Sigmoid colon (tissue), 7 donors: ENCODE measurements at places on chromosomes 6 and 20. TPM values are rescaled to one million over a fixed set of nuclear protein-coding genes. Genes with fewer than 3 reads are reported as not detected.

DNA sequence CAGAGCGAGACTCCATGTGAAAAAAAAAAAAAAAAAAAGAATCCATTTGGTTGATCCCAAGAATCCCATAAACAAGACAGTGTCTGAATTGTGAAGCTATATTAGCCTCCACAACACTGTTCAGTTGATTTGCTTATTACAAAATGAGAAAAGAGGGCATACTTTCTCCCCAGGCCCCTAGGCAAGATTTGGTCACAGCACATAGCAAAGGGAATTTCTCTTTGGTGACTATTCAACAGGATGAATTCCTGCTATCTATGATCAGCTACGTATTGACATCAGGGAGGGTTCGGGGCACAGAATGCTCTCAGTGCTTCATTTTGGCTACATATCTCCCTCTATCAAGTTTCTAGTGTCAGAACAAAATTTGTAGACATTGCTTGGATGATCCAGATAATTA, 20.2 kb upstream of the SLC22A3 start:
- no peak for DNase-seq

Gene GJA1
- total RNA-seq = 15.0 TPM

- no peak for DNase-seq
Observed at GRCh38 chr6:54114991-54115390, 3.7 kb downstream of the MLIP start.

GRCh38 chr6:94698773-94699172, 878.6 kb upstream of the MANEA start:
- DNase-seq = no peak

DNA sequence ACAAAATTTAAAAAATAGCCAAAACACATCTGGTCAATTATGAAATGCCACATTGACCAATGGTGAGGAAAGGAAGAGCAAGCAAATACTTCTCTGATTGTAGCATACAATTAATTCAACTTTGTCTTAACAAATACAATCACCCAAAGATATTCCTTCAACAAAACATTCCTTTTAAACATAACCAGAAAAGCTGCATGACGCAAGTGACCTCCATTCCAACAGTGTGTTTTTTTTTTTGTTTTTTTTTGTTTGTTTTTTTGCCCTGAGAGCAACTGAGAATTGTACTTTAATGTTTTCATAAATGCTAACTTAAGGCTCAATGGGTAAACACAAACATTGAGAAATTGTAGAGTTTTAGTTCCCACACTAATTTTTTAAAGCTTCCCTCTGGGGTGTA, 184.4 kb downstream of the PTPRK start:
- no peak for DNase-seq

Gene DAAM2
- 23.2 TPM for total RNA-seq

DNA sequence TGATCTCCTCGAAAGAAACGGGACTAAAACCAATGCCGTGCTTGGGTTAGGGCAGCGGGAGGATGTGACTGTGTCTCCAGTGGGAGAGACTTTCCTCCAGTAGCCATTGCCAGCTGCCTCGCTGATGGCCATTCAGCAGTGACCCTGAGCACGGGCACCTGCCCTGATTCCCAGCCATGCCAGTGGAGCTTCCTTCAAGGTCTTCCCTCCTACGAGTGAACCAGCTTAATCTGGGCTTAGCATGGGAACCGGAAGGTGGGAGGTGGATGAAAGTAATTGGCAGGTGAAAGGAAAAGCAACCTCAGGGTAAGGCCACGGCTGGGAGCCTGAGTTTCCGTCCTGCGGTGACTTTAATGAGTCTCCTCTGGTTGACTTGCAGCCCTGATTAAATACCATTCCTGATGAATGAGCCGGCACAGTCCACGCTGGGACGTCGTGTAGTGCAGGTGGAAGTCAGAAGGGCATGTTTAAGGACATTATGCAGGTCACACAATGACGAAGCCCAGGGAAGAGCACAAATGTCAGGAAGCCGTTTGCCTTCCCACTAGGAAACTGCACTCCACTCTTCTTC, 813.5 kb downstream of the QKI start:
- DNase-seq = no peak

Gene DBNDD2
- total RNA-seq = 103 TPM

GRCh38 chr6:109010705-109011102, 83.9 kb downstream of the SESN1 start:
- DNase-seq = no peak

Gene STMND1
- 0.27 TPM for total RNA-seq

GRCh38 chr6:113320653-113321052, 536.5 kb upstream of the MARCKS start:
- DNase-seq = no peak

DNA sequence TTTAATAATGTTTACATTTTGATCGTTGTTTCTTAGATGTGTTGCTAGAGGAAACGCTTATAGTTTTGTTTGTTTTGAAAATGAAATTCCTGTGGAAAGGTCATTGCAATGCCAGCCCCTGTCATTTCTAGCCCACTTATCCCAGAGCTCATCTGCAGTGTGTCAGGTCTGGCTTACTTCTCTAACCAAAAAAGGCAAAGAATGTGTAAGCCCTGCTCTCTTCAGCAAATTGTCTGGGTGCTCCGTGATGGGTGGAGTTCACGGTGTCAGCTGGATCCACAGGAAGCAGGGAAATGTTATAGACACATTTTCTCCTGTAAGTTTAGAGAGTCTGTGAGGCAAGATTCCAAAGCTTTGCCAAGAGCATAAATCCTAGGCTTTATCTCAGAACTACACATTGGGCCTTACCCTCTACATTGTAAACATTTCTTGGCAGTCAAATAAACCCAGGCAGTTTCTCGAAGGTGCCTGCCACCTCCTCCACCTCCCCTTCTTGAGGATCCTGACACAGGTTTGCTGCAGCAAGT, 50.9 kb downstream of the RPRD1B start:
- no peak for DNase-seq

DNA sequence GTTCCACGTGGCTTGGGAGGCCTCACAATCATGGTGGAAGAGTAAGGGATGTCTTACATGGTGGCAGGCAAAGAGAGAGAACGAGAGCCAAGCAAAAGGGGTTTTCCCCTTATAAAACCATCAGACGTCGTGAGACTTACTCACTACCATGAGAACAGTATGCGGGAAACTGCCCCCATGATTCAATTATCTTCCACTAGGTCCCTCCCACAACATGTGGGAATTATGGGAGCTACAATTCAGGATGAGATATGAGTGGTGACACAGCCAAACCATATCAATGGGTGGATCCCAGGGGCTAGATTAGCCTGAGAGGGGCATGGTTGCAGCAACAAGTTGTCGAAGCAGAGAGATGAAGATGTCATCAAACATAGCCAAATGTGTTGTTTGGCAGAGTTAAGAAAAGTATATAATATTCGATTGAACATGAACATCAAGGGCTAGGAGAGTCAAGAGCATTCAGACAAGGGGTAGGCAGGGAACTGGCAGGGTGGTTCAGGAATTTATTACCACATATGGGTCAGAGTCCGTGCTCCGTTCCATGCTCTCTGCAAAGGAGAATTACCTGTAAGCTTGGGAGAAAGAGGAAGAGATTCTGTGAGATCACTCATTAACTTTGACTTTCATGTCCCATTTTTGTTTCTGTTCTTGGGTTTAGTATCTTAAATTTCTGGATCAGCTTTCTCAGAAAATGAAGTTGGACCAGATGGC, 98.8 kb downstream of the CCDC170 start:
- DNase-seq = no peak

Gene KCNK16
- not detected for total RNA-seq

Gene RFX6
- total RNA-seq = not detected

Gene C6orf163
- 2.9 TPM for total RNA-seq

Gene LRRN4
- not detected for total RNA-seq

GRCh38 chr6:84615113-84615850, 149.1 kb downstream of the TBX18 start:
- no peak for DNase-seq

DNA sequence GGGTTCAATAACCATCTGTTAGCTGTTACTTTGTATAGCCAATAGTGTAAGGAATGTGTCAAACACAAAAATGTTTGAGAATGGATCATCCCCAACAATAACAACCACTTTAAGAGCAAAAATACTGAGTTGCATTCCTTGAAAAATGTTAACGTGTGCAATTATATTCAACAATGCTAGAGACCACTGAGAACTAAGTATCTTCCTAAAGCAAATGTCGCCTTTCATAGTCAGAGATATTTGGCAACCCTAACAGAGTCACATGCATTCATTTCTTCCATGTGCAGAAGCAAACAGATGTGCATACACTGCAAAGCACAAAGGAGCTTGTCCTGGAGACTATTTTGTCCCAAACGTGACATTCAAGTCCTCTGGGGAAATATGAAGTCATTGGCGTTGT, 448.6 kb downstream of the GJA1 start:
- DNase-seq = no peak

- no peak for DNase-seq
Observed at GRCh38 chr6:25458485-25458884, 179.3 kb downstream of the CARMIL1 start.

- peak; percentile 15 for DNase-seq
Observed at GRCh38 chr6:33966536-33966935, 162.7 kb upstream of the MLN start.

DNA sequence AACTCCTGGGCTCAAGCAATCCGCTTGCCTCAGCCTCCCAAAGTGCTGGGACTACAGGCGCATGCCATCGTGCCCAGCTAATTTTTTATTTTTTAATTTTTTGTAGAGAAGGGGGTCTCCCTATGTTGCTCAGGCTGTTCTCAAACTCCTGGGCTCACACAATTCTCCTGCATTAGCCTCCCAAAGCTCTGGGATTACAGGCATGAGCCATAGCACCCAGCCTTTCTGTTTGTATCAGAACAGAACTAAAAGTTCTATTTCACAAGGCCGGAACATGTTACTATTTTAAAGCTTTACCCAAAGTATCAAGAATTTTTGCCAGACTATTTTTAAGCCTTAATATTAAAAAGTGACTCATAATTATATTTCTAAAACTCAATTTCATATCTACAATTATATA, 42.4 kb downstream of the NDRG3 start:
- DNase-seq = no peak

GRCh38 chr6:2868637-2869036, 27.0 kb upstream of the SERPINB1 start:
- DNase-seq = no peak

GRCh38 chr6:85580878-85581267, 12.8 kb downstream of the SNX14 start:
- no peak for DNase-seq

- no peak for DNase-seq
Observed at GRCh38 chr6:6685249-6686040, 96.9 kb downstream of the LY86 start.

GRCh38 chr6:74182992-74183391, 487.0 kb downstream of the CD109 start:
- peak; percentile 64 for DNase-seq

GRCh38 chr6:41275489-41275888, 11.0 kb downstream of the TREM1 start:
- no peak for DNase-seq

Gene FRMD1
- total RNA-seq = not detected

Gene OR2H1
- total RNA-seq = not detected

DNA sequence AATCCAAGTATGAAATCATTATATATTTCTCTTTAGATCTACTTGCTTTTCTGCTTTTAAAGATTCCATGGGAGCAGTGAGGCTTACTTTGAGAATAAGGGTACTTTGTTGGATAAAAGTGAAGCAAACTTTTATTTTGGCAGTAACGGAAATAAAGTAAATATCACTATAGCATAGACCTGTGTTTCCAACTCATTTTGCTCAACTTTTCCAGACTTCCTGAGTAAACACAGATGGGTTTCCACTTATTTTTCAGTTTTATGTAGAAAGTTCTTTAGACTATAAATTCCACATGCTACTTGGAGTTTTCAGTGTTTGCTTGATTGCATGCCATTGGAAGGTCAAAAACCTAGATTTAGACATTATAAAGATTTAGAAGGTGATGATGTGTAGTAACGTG, 6.2 kb downstream of the STX16 start:
- DNase-seq = no peak

Gene CLIC5
- 2.9 TPM for total RNA-seq

Gene ABHD16B
- not detected for total RNA-seq

DNA sequence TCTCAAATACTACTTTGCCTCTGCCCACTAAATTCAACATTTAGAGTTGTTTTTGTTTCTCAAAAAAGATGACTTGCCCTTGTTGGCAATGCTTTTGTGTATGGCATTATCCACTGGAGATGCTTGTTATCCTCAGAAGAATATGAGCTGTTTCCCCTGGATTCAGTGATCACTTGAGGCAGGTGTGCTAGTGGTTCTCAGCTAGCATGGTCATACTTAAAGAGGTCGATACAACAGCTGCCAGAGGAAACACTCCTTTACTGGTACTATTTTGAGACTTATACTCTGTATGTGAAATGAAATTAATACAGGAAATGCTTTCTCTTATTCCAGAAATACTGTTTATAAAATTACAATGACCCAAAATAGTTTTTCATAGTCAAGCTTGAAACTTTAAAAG, 122.5 kb downstream of the HIVEP1 start:
- DNase-seq = no peak

DNA sequence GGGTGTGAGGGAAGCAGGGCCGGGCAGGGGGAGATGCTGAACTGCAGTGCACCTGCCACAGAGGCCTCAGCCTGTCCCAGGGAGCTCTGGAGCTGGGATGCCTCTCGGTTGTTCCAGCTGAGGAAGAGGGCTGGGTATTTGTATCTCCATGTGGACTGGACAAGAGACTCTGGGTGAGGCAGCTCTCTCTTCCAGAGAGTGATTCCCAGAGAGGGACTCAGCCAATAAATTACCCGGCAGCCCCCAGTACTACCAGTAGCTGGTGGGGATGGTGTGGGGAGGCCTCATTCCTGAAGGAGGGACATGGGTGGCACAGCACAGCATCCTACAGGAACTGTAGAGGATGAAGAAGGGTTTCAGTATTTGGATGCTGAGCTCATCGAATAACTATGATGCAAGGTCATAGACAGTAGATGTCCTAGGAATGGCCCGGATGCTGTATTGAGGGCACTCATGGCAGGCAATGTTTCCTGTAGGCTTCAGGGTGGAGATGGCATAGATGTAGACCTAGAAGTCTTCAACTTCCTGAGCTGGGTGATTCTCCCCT, 1.4 kb downstream of the FGD2 start:
- DNase-seq = no peak

DNA sequence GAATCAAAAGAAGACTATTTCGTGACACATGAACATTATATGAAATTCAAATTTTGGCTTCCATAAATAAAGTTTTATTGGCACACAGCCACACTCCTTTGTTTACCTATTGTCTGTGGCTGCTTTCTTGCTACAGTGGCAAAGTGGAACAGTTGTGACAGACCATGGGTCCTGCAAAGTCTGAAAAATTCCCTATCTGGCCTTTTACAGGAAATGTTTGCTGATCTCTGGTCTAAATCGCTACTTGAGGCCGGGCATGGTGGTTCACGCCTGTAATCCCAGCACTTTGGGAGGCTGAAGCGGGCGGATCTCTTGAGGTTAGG, 23.1 kb upstream of the PREX1 start:
- DNase-seq = no peak
